Esophagus squamous epithelium (tissue), 5 donors: ENCODE measurements at places on chromosomes 1 and 21.

DNA sequence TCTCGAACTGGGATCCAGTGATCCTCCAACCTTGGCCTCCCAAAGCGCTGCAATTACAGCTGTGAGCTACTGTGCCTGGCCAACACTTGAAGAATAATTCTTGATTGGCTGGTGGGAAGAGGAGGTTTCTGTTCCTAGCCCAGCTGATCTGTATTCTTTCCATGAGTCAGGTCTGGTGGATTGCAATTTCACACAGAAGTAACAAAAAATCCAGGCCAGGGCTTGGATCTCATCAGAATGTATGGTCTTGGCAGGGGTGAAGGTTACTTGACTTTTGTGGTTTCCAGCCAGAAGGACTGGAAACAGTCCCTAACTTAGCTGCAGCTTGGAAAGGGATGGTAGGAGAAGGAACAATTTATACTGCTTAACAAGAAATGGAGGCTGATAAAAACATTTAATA lies 5.1 kb upstream of the HP1BP3 start:
- DNase-seq: no peak

GRCh38 chr1:107251839-107252238 lies 111.0 kb downstream of the NTNG1 start:
- no peak for DNase-seq

DNA sequence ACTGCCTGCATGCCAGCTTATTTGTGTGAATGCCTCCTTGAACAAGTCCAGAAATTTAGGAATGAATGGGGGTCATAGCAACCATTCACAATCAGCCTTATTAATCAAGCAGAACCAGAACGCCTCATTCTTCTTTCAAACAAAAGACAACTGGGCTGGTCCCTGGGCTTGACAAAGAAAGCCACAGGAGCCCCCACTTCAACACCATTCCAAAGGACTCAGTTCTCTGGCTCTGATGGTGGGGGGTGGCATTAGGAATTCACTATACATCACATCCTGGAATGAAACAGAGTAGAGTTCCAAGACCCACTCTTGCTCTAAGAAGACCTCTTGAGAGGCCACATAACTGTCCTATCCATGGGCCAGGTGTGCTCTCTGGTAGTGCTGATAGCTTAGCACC lies 186.6 kb upstream of the ST6GALNAC5 start:
- DNase-seq: no peak

GRCh38 chr1:200624679-200625335 lies 4.3 kb upstream of the KIF14 start:
- DNase-seq: no peak

DNA sequence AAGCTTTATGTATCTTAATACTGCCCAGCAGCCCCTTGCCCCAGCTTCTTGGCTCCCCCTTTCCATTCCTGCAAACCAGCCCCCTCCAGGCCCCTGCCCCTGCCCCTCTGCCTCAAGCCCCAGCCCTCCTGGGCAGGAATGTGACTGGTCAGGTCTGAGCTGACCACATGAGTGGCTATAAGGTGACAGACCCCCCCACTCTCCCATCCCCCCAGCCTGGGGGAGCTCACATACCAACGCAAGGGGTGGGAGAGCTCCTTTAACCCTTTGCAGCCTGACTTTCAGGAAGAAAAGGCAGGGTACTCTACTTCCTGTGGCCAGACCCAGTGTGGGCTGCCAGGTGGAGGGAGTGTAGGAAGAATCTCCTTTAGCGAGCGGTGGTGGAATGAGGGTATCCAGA lies 33.2 kb downstream of the AHDC1 start:
- no peak for DNase-seq

DNA sequence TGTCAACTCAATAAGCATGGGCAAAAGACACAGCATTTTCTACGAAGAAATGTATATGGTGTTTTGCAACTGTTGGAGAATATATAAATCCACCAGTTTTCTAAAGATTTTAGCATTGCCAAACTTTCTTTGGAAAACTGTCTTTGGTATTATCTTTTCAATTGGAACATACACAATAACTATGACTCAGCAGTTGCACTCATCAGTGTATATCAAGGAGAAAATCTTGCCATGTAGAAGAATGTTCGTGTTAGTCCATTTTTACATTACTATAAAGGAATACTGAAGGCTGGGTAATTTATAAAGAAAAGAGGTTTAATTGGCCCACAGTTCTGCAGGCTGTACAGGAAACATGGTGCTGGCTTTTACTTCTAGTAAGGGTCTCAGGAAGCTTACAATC lies 41.1 kb downstream of the PRKAA2 start:
- no peak for DNase-seq

DNA sequence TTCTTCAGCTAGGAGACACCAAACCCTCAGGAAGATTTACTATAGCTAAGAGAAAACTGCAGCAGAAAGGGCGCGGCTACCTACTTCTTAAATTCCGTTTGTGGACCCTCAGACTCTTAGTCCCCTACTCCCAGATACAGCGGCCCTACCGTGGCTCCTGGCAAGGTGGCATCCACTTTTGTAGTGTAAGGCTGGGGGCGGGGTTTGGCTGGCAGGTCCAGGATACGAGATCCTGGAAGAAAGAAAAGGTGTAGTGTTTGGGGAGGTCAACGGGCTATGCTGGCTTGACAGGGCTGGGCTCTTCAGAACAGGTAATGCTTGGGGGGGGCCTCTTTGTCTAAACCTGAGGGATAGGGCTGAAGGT lies 280 bp downstream of the CREB3L4 start:
- DNase-seq: no peak

DNA sequence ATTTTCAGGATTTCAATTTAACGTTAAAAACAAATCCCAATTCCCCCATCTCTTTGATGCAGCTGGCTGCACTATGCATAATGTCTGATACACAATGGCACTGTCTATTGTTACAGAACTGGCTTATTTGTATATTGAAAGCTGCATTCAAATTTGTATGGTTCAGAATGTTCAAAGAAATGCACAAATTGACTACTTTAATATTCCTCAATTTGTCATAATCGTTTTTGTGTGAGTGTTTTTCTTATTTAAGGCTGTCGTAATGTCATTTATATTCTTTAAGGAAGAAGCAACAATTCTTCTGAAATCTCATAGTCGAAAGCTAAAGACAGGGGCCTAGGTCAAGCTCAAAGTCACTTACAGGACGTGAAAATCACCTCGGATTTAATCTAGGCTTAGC lies 341.4 kb upstream of the ZRANB2 start:
- no peak for DNase-seq

- no peak for DNase-seq
Measured at GRCh38 chr1:82299656-82300055, 498.9 kb downstream of the ADGRL2 start.

DNA sequence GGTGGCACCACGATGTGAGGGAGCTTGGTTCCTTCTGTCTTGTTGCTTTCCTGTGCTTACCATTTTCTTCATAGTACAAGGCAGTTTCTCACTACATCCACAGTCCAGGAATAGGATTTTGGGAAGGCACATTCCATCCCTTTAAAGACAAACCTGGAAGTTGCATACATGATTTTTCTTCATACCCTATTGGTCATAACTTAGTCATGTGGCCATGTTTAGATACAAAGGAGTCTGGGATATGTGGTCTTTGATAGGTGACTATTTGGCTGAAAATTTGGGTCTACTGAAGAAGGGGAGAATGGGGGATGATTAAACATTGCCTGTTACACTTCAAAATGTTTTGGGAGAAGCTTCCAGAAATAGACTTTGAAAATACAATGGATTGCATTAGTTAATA lies 7.0 kb downstream of the DYRK1A start:
- DNase-seq: no peak

- no peak for DNase-seq
Measured at GRCh38 chr1:150544204-150544603, 5.0 kb upstream of the ADAMTSL4 start.
